ENCODE measurements at places on chromosomes 13 and 19.

DNA sequence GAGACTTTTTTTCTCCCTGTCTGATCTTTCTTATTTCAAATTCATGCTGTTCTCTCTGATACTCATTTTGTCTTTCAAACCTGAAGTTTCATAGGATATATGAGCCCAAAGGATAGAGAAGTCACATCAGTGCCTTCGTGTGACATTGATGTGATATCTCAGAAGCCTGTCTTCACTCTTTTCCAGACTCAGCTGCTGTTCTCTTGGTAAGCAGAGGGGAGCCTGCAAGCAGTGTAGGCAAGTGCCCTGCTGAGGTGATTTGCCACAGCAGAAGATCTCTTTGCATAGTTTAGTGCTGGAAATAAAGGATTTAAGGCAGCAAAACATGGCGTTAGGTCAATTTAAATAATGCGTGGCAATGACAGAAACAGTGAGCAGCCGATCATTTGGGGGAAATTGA is 346.7 kb downstream of the ITGBL1 start:
- no peak for DNase-seq

GRCh38 chr19:33296488-33296971 is 5.8 kb downstream of the CEBPA start:
- DNase-seq = no peak

GRCh38 chr13:102873653-102874052 is 27.8 kb downstream of the ERCC5 start:
- no peak for DNase-seq

- no peak for DNase-seq
Measured at GRCh38 chr13:73722120-73722519, 412.1 kb downstream of the KLF12 start.

Data from urinary bladder (tissue), 4 donors.